Gastrocnemius medialis (tissue), 4 donors: ENCODE measurements at places on chromosomes 6 and 20. TPM values are rescaled to one million over a fixed set of nuclear protein-coding genes. Genes with fewer than 3 reads are reported as not detected.

DNA sequence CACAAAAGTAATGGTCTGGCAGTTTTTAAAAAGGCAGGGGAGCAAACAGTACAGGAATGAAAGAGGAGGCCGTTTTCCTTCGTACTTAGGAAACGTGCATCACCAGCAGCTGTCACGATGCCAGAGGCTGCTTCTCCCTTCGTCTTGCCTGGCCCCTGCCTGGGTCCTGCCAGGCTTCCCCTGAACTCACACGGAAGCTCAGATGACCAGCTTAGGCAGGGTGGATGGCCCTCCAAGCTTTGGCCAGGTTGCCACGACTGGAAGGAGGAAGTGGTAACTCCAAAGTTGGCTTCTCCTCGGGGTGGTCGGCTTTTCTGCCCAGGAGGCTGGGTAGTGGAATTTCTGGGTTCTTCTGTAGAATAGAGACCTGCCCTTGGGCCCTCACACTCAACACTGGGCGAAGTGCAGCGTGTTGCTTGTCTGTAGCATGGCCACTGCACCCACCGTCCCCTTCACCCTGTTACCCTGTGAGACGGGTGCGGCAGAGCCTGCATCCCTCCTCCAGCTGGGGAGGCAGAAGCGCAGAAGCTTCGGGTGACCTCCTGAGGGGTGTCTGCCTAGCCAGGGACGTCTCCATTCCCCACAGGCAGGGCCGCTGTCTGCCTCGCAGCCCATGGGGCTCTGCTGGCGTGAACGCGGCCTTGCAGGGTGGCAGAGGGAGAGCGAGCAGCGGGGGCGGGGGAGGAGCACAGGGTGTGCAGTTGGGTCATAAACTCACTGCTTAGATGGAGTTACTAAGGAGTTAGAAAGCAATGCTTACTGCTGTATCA lies 18.4 kb upstream of the RBM38 start:
- no peaks in the 10 kb centered on the region for H3K27me3 ChIP-seq
- no peaks in the 10 kb centered on the region for H3K4me1 ChIP-seq
- no peaks in the 10 kb centered on the region for H3K36me3 ChIP-seq
- H3K4me3 ChIP-seq: no peak overlapping the region
- no peak overlapping the region for H3K27ac ChIP-seq

DNA sequence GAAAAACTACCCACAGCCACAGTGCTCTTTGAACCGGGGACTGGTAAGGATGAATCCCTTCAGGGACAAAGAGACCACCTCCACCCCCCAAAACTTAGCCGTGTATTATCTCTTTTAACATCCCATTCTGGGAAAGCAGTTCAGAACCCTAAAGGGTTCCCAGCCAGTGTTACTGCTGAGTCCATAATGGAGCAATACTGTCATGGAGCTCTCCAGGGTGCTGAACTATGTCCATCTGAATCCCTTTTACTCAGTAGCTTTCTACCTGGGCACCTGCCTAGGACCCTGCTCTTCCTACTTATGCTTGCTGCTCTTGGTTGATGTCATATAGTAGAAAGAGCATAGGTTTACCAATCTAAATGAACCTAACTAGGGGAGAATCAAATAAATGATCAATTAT lies 22.3 kb upstream of the SAYSD1 start:
- no peaks in the 10 kb centered on the region for H3K36me3 ChIP-seq
- no peak overlapping the region for H3K4me3 ChIP-seq
- no peaks in the 10 kb centered on the region for H3K4me1 ChIP-seq
- no peak overlapping the region for H3K27ac ChIP-seq

DNA sequence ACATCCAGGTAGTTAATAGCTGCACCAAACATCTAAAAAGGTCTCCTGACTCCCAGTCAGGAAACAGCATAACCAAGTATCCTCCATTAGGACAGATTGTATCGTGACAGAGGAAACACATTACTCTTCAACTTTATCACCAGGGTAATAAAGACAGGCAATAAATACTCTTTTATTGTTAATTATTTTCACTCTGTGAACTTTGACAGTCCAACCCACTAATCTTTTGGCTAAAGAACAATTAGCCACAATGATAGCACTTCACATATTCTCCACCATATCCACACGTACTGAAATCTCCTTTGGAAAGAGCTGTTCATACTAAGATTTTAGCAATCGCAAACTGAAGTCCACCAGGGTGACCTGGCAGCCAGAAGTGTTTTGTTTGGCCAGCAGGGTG lies 46.4 kb downstream of the ARHGAP18 start:
- no peaks in the 10 kb centered on the region for H3K36me3 ChIP-seq
- H3K4me3 ChIP-seq: no peak overlapping the region
- H3K27ac ChIP-seq: no peak overlapping the region
- no peaks in the 10 kb centered on the region for H3K27me3 ChIP-seq

The ELMO2 gene
- 57.1 TPM for total RNA-seq

The ZDHHC14 gene
- 7.7 TPM for total RNA-seq
